Stimulated activated CD8-positive, alpha-beta memory T cell treated with anti-CD3 and anti-CD28 coated beads, Interleukin-7, amount 100 ng/mL, for 24 hours (primary cell): ENCODE measurements at places on chromosomes 1 and 21.

DNA sequence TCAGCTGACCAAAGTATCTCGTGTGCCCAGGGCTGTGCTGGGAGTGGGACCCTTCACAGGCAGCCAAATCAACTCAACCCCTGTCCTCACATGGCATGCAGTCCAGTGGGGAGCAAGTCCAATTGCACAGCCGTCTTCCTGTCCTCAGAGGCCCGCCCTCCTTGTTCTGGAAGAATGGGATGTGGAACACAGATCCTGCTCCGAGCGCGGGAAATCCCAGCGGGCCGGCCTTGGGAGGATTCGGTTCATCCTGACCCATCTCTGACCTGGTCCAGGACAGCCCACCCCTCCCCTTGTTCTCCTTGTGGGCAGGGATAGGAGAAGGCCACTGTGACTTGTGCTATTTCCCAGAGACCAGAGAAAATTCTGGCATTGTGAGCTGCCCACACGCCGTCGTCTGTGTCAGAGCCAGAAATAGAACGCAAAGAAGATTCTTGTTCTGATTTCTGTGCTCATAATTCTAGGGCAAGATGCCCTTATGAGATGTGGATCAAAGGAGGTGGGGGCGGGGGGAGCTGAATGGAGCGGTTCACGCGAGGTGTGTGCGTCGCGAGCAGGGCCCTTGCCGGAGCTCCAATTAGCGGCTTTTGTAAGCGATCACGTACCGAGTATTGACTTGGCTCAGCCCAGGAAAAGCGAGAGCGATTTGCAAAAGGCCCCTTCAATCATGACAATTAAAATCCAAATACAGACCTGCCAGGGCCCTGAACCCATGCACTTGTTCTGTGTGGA is 79.2 kb downstream of the AJAP1 start:
- no peak for DNase-seq

GRCh38 chr1:60130703-60131102 is 57.1 kb upstream of the C1orf87 start:
- no peak for DNase-seq

- DNase-seq = no peak
Observed at GRCh38 chr1:2041887-2042286, 8.3 kb upstream of the PRKCZ start.

- DNase-seq = peak; percentile 56
Observed at GRCh38 chr1:10941891-10942541, 70.4 kb upstream of the TARDBP start.

- peak; percentile 52 for DNase-seq
Observed at GRCh38 chr21:42233067-42233961, 14.4 kb downstream of the ABCG1 start.

DNA sequence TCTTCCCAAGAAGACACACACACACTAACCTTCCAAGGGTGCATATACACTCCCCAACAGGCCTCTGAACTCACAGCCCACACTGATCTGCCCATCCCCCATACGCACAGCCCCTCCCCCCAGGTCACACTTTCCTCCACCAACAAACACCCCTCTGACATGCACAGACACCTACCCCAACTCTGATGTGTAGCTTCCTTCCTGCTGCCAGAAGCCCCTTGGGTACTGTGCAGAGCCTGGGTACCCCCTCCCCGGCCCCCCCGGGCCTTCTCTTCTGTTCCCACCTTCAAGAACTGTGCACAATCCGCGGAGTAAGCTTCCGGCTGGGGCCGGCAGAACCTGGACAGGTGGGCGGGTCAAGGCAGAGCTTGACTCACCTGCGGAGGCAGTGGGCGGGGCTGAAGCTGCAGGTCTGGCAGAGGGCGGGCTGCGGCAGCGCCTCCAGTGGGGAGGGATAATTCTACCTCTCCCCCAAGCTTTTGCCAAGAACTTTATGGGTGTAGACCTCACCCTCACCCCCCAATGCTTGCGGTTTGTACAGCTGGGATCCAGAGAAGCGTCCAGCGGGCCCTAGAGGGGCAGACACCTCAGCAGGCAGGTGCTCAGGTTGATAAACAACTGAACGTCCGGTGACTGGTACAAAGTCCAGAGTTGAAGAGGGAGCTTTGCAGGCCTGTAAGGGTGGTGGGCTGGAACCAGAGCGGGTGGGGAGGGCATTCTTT is at the start of gene C1orf210:
TSS of gene C1orf210 (minus strand) at position 313 of the 722 bp plus-strand sequence. CDS start 2,311 bp downstream, outside the sequence.
- no peak for DNase-seq

DNA sequence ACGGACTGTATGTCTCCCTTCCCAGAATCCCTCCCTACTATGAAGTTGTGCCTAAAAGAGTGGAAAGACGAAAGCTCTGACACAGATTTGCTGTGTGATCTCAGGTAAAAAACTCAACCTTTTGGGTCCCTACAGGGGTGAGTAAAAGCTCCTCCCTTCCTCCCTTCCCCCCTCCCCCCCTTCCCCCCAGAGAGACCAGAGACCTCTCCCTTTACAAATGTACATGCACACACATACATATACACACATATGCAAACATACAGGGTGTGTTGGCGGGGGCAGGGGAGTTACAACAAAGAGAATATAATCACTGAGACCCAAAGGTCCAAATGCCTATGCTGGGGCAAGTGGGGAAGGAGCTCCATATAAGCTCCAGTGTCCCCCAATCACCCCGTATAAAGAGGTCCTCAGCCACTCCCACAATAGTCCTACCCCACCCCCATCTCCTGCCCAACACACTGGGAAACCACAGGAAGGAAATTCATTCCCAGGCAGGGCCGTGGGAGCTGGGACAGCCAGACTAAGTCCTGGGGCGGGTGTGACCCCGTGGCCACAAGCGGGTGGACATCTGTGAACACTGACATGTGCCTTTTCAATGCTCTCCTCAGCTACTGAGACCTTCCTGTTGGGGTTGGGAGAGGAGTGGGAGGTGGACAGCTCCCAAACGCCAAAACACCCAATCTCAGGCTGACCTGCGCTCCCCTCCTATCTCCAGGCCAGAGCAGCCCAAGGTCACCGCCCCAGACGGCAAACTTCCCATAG is 2.0 kb downstream of the MEF2D start:
- no peak for DNase-seq

- DNase-seq = no peak
Observed at GRCh38 chr1:173608503-173609216, 5.8 kb upstream of the SLC9C2 start.

- DNase-seq = no peak
Observed at GRCh38 chr21:43333298-43334062, 93.5 kb downstream of the SIK1 start.

GRCh38 chr1:225760531-225760930 is 17.1 kb upstream of the SRP9 start:
- DNase-seq = no peak

DNA sequence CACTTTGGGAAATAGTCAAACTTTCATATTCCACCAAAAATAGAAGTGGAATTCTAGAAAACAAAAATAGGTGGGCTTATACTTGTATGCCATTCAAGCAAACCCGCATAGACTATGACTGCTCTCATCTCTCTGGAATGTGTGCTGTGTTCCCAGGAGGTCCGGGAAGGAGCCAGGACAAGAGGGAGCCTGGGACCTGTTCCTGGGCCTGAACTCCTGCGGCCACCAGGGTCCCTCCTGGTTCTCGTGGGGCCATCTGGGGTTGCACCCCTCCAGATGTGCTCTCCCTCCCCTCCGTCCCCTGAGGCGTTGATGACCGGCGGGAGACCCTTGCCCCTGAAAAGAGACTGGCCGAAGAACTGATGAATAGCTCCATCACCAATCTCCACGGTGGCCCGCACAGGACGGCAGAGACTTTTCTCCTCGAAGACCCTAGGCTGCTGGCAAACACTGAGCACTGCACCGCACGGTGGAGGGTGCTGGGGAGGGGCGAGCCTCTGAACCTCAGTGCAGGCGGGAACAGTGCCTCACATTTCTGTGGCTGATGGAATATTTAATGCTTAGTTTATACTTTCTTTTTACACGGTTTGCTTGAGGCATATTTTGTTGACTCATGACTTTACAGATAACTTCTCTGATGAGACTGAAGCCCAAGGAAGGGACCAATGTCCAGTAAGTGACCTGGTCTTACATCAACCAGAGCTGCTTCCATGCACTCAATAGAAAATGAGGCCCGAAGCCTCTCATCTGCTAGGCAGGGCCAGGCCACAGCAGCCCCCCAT is 9.6 kb upstream of the ADARB1 start:
- no peak for DNase-seq

GRCh38 chr1:184163674-184164465 is 112.3 kb downstream of the TSEN15 start:
- no peak for DNase-seq

DNA sequence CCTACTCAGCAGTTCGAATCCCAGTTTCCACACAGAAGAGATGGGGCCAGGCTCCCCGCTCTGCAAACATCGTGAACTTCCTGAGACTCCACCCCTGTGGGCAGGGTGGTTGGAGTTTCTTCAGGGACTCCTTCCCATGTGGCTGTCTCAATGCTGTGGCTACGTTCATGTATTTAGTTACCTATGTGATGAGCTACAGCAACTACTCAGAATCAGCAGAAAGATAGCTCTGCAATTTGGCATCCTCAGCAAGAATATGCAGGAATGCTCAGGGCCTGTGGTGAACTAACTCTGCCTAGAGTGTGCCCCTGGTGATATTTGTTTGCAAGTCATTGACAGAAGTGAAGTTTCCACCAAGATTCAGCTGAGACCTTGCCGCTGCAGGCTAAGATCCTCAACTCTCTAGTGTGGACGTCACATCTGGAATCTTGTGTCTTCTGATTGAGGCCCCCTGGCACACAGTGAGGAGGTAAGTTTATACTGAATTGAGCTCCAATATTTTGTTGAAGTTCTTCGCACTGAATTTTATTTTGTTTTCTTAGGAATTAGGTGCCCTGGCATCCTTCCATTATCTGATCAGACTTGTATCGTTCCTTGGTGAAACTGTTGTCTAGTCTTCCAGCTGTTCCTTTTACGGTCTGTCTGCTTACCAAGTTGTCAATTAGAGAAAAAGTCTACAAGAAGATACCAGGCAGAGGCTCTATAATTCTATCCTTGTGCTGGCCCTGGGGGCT is 8.2 kb upstream of the GLRX2 start:
- DNase-seq = no peak

- DNase-seq = no peak
Observed at GRCh38 chr1:176073524-176074157, 133.4 kb downstream of the COP1 start.

DNA sequence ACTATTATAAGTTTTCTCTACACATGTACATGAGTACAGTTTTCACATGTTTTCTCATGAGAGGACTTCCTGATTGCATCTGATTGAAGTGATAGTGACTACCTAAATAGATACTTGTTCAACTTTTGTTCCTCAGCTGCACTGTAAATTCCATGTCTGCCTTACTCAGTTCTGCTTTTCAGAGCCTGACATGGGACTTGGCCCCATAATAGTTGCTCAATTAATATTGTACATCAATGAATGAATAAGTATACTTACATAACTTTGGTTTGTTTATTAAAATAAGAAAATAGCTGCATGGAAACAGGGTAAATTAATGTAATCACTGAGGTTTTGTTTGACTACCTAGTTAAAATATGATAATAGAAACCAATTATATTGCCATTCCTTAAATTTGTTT is 78.7 kb downstream of the HMCN1 start:
- no peak for DNase-seq

DNA sequence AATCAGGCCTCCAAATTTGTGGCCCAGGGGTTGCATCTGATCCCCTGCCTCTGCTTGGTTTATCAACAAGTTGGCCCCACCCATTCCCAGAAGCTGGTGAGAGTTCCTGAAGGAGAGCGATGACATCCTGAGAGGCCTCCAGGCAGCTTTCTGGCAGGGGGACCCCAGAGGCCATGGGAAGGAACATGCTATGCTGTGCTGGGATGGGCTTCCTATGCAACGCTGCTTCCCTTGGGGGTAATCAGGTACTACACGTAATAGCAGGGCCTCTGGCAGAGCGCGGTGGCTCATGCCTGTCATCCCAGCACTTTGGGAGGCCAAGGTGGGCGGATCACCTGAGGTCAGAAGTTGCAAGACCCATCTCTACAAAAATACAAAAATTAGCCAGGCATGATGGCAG is 8.4 kb upstream of the MTF1 start:
- DNase-seq = no peak

DNA sequence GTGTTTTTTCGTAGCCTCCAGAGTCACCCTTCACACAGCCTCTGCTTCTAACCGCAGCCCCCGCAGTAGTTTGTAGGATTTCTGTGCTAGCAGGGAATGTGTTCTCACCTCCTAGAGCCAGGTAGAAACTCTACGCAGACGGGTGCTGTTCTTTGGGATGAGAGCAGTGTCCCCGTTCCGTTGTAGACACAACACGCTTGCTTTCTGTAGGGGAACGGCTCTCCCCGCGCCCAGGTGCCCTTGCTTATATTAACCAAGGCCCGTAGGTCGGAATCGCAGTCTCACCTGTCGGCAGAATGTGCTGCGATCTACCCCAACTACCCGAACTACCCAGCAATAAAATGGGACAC is 111.8 kb upstream of the NBPF11 start:
- DNase-seq = no peak

DNA sequence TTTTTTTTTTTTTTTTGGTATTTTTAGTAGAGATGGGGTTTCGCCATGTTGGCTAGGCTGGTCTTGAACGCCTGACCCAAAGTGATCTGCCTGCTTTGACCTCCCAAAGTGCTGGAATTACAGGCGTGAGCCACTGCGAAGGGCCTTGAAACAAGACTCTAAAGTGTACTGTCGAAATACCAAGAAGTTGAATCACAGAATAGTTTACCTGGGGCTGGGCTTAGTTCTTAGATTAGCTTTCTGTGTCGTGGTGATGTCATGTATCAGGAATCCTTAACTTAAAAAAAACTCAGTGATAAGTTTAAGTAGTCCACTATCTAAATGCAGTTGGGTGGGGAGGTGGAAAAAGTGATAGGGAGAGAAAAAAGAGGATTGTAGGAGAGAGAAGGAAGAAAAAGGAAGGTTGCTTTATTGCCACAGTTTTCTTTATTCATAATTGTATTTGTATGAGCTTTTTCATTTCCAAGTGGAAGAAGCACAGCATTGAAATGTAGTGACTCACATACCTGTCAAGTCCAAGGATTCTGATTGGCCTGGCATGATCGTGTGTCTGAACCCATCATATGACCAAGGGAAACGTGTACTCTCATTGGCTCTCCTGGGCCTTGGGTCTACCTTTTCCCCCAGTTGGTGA is 13.4 kb downstream of the ITSN1 start:
- no peak for DNase-seq

GRCh38 chr1:108955881-108956280 is 7.4 kb downstream of the CLCC1 start:
- no peak for DNase-seq

DNA sequence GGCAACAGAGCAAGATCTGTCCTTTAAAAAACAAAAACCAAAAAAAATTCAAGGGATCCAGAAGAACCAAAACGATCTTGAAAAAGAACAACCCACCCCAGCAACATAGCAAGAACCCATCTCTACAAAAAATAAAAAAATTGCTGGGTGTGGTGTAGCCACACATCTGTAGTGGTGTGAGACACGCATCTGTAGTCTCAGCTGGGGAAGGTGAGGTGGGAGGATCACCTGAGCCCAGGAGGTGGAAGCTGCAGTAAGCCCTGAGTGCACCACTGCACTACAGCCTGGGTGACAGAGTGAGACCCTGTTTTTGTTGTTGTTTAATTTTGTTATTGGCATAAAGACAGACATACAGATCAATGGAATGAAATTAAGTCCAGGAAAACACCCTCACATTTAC is 22.3 kb downstream of the TRIM33 start:
- DNase-seq = no peak
